Gastrocnemius medialis (tissue), 4 donors: ENCODE measurements at places on chromosomes 3 and 15.
A peak's percentile ranks its signal among the peaks of the same experiment; 100 is the strongest.

DNA sequence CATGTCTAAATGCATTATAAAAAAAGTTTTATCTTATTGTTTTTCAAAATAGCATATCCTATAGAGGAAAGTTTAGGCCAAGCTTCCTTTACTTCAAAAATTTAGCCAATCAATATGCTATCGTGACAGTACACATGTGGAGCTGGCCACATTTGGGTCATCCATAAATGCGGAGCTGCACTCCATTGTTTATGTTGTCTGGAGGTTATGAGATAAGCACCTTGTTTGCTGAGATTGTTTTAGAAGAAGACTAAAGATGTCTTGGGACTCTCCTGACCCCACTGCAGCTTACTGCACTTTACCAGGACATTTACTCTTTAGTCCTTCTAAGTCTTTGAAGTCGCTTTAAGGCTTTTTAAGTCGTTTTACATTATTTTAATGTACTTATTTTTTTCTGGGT lies 265.9 kb downstream of the OCA2 start:
- no peak for DNase-seq

GRCh38 chr3:102169915-102170479 lies 264.8 kb upstream of the ZPLD1 start:
- DNase-seq, result no peak

GRCh38 chr15:92963794-92964193 lies 63.7 kb downstream of the CHD2 start:
- DNase-seq, result no peak

DNA sequence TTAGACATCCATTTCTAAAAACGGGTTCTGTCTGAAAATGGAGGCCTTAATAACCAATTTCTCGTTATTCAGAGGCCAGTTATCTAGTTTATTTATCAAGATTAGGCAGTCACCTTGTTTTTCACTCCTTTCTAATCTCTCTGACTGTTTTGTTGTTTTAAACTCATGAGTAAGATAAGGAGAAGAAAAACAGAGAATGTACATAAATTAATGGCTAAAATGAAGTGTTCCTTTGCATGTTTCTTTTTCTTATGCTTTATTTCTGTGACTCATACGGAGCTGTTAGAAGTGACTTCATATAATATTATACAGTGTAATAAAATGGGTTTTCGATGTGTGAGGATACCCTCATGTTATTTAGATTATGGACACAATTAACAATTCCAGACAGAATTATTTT lies 22.0 kb downstream of the NEO1 start:
- no peak for DNase-seq

- no peak for DNase-seq
These were observed 3.7 kb downstream of the PROS1 start for GRCh38 chr3:93969997-93970396.

DNA sequence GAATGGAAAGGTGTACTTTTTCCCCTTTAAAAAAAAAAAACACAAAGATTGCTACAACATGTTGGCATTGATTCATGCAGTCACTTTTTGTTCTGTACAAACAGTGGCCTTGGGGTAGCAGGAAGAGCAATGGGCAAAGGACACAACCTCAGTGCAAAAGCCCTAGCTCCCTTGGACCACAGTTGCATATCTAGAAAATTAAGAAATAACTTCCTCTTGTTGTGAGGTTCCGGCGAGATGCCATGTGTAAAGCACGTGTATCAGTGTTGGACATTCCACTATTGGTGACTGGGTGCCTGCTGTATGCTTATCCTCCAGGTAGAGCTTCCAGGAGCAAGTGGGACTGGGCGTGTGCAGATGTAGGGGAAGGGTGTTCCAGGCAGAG lies 164.5 kb downstream of the THSD4 start:
- DNase-seq, result no peak

DNA sequence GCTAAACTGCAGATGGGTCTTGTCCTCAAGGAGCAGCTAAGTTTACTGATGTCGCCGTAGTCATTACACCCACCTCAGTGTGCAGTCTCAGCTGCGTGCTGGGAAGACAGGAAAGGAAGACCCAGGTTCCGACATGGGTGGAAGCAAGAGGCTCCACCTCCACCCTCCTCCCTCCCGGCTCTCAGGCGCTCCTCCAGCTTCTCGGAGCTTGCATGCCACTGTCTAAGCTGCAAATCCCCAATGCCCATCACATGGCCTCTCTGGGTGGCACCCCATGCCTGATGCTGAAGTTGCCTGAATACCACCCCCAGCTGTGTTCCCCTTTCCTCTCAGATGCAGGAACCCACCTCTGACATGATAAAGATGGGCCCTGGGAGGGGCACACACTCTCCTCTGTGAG lies 58.5 kb downstream of the MGLL start:
- no peak for DNase-seq

DNA sequence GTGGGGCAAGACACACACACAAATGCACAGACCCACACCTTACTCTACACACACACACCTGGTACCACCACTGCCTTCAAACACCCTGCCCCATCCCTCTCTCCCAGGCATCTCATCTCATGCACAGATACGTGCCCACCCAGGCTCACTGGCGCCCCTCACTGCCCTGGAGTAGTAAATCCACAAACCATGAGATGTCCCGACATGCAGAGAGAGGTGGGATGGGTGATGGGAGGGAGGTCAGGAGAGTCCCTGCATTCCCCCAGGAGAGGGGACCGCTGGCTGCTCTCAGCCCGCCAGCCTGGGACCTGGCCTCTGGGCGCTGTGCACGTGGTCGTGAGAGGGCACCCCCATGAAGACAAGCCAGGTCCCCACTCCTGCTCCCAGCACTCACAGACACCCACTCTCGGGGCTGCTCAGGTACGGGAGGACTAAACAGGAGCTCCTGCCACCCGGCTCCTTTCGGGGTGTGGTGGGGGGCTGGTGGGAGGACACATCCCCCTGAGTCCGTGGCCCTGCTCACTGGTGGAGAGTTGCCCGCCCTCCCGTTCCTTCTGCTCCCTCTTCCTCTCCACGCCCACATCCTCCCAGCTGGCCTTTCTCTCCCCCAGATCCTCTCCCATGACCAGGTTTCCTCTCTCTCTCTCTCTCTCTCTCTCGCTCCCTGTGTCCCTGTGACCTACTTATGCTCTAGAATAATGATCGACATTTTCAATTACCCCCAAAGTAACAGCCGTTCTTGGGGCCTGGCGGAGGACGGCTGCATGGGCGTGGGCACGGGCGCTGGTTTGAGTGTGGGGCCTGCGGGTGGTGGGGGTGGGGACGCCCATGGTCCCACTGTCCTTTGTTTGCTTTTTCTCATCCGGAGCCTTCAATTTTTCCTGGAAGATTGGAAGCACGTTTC lies 18.9 kb upstream of the CSPG4 start:
- peak; percentile 9 for DNase-seq

- DNase-seq, result no peak
These were observed 4.5 kb upstream of the C15orf39 start for GRCh38 chr15:75197062-75197630.

- no peak for DNase-seq
These were observed 153.1 kb upstream of the COL8A1 start for GRCh38 chr3:99485286-99485685.

DNA sequence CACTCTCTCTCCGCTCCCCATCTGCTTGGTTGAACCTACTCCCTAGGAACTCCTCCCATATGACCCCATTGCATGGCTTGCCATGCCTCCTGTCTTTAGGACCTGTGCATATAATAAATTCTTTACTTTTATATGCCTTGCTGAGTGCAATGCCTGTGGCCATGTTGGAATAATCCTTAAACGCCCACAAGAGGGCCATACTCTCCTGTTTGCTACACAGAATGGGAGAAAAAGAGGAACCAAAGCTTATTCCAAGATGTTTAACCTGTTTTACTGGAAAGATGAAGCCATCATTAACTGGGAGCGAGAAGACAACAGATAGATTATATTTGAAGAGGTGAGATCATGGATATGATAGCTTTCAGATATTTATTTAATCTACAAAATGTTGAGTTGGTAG lies 1097.8 kb downstream of the NAALADL2 start:
- no peak for DNase-seq

DNA sequence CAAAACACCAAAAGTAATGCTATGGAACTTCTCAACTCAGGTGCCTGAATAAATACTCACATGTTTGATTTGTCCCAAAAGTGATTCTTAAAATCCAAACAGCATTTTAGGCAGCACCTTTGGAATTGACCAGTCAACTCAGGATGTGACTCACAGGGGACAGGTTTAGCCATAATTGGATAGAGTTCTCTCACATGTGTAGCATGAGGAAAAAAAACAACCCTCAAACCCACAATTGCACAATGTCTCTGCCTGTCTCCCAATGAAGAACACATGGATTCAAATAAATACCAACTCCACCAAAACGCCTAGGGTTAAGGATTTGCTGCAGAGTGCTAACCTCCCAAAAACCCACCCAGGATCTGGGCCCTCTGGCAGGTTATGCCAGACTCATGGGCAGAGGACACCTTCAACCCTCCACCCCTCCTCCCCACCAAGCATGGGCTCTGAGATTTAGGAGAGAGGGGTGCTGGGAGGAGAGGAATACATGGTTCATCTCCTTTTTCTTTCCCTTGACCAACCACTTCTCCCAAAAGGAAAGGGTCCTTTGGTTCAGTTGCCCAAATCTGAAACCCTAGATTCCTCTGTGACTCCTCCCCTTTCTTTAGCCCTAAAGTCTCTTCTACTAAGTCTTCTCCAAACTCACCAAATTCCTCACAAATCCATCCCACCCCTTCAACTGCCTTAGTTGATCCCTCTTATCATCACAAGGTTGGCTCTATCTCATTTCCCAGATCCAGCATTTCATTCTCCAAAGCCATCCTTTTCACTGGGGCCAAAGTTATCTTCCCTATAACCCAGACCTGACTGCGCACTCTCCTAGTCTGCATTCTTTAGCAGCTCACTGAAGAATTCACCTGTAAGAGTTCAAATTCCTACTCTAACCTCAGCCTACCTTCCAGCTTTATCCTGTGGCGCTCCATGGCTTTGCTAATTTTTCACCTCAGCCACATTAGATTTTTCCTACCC lies 7.7 kb downstream of the RYK start:
- DNase-seq, result no peak

- no peak for DNase-seq
These were observed 271.2 kb upstream of the ROPN1 start for GRCh38 chr3:124263168-124263567.

GRCh38 chr3:120148187-120148949 lies 54.1 kb upstream of the GSK3B start:
- DNase-seq, result no peak

DNA sequence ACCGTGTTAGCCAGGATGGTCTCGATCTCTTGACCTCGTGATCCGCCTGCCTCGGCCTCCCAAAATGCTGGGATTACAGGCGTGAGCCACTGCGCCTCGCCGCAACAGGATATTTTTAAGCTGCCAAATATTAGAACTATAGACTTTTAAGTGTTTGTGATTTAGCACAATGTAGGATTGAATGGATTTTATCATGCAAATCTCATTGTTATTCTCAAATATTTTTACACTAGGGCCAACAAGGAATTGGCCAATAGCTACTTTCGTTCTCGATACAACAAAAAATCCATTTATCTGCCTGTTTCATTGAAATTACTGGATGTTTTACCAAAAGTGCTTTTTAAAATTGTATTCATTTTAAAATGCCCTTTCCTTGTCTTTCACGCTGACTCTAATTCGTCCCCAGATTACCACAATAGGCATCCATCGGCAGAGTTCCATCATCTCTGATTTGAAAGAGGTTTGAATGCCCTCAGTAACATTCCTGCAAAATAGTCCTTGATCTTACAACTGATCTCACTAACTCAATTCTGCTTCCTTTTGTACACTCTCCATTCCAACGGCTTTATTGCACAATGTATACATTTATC lies 99.6 kb upstream of the ROBO2 start:
- no peak for DNase-seq

DNA sequence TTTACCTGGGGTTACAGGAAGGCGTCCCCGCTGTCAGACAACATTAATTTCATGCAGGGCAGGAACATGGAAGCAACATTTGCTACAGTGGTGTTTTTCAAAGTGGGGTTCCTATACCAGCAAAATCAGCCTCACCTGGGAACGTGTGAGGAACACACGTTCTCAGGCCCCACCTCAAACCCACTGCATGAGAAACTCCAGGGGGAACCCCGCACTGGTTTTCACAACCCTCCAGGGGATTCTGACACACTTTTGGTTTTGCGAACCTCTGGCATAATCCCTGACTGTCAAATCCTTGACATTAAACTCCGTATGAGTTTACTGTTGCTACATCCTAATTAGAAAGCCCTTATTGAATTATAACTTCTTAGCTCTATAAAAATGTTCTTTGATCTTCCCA lies 127.7 kb downstream of the LRRK1 start:
- DNase-seq, result no peak

DNA sequence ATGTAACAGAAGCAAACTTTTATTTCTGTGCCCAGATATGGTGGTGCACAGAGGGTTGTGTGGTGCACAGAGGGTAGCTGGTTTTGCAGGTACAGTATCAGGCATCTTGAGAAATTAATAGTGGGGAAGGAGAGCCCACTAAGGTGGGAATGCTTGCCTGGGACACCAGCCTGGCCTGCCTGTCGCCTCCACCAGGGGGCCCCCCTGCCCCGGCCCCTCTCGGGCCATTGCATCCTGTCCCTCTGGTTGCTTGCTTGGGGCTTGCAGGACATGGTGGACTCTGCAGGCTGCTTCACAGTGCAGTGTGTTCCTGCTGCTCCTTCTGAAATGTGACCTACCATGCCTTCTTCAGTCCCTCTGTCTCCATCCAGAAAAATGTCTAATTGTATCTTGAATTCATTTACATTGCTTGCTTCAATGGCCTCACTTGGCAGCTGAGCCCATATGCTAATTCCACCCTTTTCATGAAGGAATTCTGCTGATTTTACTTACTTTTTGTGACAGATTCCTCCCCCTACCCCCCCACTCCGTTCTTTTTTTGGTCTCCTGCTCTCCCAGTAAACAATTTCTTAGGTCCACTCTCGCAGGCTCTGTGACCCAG lies 73.6 kb downstream of the EEFSEC start:
- DNase-seq, result no peak

- DNase-seq, result no peak
These were observed 228.9 kb downstream of the CD47 start for GRCh38 chr3:107861904-107862303.

DNA sequence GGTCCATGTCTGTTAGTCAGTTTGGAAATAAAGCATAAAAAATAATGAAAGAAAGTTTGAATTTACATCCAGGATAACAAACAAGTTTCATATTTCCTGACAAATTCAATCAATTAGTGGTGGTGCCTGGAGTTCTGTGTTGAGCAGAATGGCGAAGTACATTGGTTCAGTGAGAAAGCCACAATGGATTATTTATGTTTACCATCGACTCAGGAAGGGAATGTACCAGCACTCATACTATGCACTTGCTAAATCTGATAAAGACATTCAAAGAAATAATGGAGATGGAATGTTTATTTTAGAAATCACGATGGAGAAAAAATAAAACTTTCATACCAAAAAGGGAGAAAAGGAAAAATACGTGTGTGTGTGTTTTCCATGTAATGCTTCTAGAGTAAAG lies 45.3 kb upstream of the MME start:
- no peak for DNase-seq

GRCh38 chr3:52289338-52289746 lies 1.7 kb downstream of the GLYCTK start:
- DNase-seq, result peak; percentile 12

DNA sequence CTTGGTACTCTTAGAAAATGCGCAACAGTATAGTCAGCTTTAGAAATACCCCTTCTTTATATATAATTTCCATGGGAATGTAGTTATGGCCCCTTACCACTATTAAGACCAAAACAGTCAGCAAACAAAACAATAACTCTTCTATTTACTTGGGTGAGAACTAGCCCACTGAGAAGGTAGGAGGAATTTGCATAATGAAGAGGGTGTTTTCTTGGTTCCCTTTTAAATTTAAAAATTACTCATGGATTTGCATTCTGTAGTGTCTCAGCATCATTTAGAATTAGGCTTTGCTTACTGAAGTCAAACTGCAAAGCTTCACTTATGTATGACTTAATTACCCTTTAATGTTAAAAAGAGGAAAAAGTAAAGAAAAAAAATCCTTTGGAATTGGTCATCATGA lies 350.8 kb downstream of the PTPRG start:
- DNase-seq, result no peak
